NCI-H187 (cell line): ENCODE measurements at places on chromosomes 12 and 14.

DNA sequence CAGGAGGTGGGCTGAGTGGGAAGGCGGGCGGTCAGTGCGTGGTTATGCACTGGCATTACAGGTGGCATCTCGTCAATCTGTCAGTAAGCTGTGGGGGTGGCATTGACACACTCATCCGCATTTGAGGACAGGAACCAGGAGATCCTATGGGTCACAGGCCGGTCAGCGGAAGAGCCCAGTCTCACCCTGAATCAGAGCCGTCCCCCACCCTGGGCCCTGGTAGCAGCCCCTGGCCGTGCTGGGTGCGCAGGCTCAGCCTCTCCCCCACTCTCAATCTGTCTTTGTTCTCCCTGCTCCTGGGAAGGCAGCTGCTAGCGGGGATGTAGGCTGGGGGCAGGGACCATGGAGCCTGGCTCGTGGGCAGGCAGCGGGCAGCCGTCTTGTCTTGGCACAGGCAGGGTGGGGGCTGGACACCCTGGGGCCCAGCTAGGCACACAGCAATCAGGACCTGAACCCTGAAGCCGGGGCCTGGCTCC, 5.1 kb downstream of the INF2 start:
- DNase-seq: no peak

DNA sequence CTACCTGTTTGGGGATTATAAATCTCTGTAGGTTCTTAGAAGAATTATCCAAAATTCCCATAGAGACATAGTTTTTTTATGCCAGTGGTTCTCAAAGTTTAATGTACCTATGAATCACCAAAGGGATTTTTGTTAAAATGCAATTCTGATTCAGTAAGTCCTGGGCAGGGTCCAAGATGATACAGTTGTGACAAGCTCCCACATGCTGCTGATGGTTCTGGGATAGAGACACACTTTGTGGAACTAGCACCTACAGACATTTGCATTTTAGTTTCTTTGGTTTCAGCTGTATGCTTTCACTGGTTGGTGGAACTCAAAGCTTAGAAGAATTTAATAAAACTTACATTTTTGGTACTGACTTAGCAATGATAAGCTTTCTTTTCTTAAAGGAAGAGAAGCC, 80.4 kb downstream of the PTCSC3 start:
- no peak for DNase-seq

DNA sequence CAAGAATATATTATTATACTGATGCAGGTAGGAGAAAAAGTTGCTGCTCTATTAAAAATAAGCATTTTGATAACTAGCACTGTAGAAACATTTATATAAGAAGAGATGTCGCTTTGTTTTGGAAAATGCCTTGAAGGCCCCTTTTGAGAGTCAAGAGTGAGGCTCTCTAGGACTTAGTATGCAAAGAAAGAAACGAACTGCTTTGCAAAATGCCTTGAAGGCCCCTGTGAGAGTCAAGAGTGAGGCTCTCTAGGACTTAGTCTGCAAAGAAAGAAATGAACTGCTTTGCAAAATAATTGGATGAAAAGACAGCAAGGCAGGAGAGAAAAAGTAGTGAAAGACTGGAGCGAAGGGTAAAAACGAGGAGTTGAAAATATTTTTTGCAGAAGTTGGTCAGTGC, 65.9 kb downstream of the AVPR1A start:
- DNase-seq: no peak

- DNase-seq: no peak
Measured at GRCh38 chr14:91919814-91920213, 27.7 kb downstream of the FBLN5 start.

GRCh38 chr14:93044121-93044520, 71.6 kb downstream of the ITPK1 start:
- no peak for DNase-seq

DNA sequence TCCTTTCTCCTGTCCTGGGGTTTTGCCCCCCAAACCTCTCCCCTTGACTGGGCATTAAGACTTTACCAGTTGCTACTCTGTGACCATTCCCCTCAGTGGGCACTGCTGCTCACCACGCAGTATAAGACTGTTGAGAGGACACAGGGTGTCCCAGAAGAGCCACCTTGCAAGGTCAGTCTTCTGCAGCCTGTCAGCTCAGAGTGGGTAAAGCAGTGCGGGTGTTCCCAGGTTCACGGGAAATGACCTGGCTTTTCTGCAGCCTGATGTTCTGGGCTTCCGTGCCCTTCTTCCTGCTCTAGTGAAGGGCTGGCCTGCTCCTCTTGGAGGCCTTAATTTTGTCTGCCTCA, 34.2 kb downstream of the KCNA1 start:
- DNase-seq: no peak

GRCh38 chr12:89352492-89353187, at the start of gene DUSP6:
TSS of gene DUSP6 (minus strand) at chr12:89352501. CDS start at chr12:89352039, 462 bp downstream.
- peak; percentile 94 for DNase-seq

DNA sequence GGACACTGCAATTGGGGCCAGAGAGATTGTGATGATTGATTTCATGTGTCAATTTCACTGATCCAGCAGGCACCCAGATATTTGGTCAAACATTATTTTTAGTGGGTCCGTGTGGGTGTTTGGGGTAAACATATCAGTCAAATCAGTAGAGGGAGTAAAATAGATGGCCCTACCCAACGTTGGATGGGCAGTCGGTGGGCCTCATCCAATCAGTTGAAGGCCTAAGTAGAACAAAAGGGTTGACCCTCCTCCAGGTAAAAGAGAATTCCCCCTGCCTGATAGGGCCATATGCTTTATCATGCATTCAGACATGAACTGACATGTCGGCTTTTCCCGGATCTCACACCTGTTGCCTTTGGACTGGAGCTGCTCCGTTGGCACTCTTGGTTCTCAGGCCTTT, 195.1 kb upstream of the CAND1 start:
- no peak for DNase-seq

DNA sequence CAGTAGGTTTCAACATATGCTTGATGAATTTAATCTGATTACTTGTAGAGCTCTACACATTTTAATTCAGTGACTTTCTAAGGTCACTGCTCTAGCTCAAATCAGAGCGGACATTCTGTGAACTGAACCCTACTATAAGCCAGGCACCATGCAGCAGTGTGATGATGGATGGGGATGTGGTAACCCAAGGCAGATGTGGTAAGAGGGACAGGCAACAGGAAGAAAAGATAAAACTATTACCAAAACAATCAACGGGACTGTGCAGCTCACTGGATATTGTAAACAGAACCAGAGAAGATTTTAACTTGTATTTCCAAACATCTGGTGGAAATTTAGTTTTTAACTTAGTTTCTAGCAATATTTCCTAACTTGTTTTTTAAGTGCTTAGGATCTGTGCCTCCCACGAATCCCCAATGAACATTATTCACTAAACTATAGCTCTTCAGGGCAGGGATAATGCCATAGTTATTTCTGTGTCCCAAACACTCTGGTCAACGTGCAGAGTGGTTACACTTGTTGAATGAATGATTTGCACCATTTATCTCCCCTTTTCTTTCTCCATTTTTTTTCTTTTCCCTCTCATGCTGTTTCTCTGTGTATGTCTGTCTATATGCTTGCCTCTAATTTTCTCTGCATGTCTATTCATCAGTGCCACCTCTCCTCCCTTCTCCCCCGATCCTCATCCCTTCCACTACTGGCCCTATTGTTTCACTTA, 3.0 kb downstream of the ERO1A start:
- no peak for DNase-seq

GRCh38 chr14:78356391-78356790, 186.2 kb downstream of the NRXN3 start:
- no peak for DNase-seq

DNA sequence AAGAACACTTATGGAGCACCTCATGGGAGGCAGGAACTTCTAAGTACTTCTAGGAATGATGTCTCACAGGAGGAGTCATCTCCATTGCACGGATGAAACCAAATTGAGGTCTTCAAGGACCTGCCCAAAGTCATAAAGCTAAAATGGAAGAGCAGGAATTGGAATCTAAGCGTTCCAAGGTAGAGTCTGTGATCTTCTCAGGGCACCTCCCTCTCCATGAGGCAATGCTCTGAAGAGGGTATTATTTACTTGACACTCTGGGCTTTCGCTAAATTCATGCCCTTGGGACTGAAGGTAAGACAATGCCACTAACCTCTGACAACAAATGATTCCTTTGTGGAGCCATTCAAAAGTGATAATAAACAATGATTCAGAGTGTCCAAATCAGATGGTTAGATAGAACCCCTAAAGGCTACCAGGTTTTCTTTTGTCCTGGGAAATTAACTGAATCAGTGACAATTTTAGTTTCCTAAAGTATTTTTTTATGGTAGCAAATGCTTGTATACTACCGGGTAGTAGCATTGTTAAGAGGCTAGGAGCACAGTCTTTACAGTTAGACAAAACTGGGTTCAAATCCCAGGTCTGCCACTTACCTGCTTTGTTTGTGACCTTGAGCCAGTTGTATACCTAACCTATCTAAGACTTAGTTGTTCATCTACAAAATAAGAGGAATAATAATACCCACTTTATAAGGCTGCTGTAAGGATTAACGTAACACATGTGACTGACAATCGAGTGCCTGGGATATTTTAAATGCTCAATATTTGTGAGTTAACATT, 12.3 kb downstream of the HMGA2 start:
- no peak for DNase-seq

DNA sequence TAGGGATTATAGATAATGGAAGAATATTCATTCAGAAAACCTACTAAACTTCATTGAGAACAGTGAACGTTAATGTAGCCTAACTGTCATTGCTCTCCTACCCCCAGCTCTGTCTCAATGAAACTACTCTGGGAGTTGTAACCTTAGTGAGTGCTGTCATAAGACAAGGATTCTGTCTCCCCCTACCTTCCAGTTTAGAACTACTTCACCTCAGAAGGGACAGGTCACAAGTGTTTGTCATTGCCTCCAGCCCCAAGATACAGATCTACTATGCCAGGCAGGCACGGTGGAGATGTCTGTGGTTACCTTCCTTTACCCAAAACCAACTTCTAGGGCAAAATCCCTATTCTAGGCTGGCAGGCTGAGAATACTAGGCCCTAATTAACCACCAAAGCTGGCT, 833.1 kb upstream of the SEL1L start:
- no peak for DNase-seq

DNA sequence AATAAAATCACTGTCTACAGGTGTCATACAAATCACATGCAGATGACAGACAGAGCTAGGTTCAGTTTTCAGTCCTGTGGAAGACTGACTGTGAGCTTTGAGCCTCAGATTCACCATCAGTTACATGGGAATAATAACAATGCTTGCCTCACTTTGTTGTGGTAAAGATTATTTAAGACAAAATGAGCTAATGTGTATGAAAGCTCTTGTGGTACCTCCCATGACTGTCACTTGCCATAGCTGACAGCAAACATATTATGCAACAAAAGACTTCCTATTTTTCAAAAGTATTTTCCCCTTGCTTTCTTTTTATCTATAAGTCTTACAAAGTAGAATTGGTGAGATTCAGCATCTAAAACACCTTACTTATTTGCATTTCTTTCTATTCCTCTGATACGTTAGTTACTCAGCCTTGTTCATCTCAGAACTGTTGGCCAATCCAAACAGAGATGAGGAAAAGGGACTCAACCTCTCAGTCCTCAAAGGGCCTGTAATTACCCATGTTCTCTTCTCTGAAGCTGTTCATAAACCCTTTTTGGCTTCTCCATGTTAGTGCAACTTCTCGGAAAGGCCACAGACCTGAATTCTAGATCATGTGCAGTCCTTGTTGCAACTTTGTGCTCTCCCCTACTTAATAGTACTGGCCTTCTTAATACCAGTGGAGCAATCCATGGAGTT, 8.8 kb upstream of the DDHD1 start:
- no peak for DNase-seq

- DNase-seq: no peak
Measured at GRCh38 chr12:79624378-79624777, 66.4 kb downstream of the PAWR start.

- DNase-seq: peak; percentile 66
Measured at GRCh38 chr14:77094672-77095284, 3.3 kb upstream of the CIPC start.

DNA sequence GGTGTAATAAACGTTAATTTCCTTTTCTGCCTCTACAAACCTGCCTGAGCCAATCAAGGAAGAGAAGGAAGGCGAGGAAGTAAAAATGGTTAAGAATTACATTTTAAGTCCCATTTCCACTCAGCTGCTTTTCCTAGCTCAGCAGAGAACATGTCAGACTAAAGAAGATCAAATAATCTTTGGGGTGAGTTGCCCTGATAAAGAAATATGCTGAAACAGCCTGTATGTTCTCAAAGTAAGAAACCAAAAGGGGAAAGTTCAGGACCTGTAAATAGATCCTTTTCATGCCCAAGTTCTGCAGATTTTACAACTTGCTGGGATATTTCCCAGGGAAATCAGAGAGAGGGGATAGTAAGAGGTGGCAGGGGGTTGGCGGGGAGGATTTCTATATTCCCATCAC, 55.5 kb downstream of the PHLDA1 start:
- no peak for DNase-seq

DNA sequence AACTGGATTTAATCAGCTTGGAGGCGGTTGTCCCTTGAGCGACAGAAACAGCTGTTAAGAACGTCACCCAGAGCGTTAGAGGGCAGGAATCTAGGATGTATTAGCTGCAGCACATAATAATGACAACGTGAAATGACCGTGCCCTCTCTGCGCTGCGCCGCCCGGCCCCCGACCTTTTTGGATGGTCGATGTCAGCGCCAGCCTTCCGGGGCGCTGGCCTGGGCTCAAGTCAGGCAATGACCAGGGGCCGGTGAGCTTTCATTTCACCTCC, 427 bp upstream of the TMEM120B start:
- DNase-seq: no peak

GRCh38 chr14:53953828-53954550, 2.6 kb downstream of the BMP4 start:
- no peak for DNase-seq

DNA sequence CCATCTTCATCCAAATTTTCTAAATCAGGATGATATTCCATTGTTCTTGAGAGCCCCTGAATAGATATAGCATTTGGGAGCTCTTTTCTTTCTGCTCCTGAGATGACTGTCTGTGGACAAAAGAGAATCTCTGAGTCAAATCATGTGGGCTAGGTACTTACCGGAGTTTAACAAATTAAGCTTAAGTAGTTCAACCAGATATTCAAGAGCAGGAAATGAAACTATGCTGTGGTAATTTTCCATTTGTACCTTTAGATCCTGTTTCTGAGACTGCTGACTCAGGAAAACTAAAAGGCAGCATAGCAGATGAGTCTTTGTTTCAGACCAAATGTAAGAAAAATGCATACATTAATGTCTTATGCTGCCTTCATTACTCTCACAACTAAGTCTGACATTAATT, at the start of gene CLEC7A:
Gene CLEC7A (minus strand): TSS at position 158 of the 400 bp plus-strand sequence. CDS start 117 bp downstream, at position 41.
- no peak for DNase-seq

DNA sequence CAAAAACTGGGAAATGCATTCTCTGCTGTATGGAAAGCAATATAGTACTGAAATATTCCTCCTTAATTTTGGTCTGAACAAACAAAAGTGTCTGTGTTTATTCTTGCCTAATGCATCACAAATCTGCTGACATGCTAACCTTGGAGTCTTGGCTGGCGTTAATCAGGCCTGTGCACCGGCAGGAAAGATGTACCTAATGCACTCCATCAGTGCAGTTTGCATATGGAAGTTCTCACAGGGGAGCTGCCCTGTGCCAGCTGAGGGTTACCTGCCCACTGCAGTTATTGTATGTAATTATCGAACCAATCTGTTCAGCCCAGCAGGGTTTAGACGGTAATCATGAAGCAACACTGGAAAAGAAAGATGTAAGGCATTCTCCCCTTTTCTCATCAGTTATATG, 76.9 kb downstream of the VRK1 start:
- no peak for DNase-seq

- DNase-seq: no peak
Measured at GRCh38 chr12:25896981-25897380, 61.5 kb upstream of the RASSF8 start.
